ENCODE measurements at places on chromosomes 5 and 9.

DNA sequence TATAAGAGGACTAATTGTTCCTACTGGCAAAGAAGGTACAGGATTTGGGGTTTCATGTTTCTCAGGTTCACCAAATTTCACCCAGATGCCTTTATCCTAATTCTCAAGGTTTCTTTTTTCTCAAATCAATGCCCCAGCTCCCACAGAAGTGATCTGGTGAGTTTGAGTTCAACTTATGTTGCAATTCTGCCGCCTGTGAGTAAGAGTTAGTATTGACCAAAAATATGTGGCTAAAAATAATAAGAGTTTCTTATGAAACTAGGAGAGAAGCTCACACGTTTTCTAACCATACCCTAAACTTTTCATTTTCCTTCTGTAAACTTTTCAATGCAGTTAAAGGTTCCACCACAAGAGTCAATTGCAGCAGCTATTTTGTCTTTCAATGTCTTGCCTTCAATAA is 15.1 kb downstream of the SLCO6A1 start:
- DNase-seq, result peak; percentile 27

DNA sequence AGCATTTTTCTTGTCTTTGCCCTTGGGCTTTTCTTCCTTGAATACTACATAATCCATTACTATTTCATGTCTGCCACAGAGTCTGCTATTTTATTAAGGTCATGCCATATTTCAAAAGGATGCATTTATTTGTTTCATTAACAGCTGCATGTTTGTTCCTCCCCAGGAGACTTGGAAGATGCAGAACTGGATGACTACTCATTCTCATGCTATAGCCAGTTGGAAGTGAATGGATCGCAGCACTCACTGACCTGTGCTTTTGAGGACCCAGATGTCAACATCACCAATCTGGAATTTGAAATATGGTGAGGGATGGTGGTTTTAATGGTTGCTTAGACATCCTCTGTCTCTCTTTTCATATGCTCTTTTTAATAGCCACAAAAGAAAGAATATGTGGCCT is 4.0 kb downstream of the IL7R start:
- no peak for DNase-seq

DNA sequence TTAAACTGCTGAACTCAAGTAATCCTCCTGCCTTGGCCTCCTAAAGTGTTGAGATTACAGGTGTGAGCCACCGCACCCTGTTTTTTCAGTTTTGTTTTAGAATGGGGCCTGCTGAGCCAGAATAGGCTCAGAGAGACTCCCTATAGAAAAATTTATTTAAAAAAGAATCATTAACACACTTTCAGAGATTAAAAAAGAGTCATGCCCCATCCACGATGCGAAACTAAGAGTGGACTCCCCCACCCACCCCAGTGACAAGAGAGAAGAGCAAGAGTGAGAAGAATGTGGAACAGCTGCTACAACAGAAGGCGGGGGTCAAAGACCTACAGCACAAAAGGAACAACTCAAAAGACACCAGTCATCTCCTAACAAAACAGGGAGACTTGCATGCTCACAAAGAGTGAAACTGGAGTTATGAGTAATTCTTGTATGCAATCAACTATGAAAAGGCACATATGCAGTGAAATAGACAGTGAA is 47.2 kb downstream of the GLDC start:
- peak; percentile 10 for DNase-seq

DNA sequence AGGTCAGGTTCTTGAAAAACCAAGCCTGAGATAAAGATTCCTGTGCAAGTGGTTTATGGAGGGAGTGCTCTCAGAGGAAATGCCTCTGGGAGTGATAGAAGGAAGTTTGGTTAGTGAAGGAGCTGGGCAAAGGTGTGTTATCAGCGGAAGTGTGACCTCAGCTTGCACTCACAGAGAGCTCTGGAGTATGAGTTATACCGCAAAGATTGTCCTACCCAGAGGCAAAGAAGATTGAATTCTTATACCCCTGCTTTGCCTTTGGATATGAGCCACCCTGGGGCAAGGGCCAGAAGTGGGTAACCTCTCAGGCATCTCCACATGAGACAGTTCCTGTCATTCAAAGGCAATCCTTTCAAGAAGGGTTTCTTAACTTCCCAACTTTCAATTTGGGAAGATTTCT is 145.6 kb downstream of the MUSK start:
- DNase-seq, result peak; percentile 78

- peak; percentile 89 for DNase-seq
Observed at GRCh38 chr5:43432486-43433375, 20.5 kb upstream of the CCL28 start.

- DNase-seq, result no peak
Observed at GRCh38 chr5:14753292-14753691, 88.8 kb downstream of the OTULIN start.

DNA sequence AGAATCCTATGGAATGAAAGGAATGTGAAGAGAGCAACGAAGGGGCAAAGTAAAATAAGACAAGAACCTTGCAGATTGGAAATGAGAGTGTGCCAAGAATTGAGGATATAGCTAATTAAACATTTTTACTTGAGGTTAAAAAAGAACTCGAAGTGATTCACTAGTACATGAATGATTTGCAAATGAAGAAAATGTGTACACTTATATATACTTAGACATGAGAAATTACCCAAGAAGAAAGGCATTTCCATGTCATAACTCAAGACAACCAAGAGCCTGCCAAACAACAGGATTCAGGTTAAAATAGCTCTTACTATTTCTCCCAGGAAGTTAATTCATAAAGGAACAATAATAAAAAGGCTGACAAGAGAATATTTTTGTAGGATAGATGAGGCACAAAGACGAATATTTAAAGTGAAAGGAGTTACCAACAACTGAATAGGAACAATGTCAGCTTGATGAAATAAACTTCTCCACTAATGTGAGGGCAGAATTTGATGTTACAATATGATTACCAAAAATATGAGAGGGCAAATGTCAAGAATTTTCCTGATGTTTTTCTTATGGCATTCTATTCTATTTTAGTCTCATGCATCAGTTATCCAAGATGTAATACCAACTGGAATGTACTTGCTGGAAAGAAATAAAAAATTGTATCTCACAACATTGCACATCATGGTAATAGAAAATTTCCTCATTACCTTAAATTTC is 18.9 kb upstream of the NPR3 start:
- no peak for DNase-seq

DNA sequence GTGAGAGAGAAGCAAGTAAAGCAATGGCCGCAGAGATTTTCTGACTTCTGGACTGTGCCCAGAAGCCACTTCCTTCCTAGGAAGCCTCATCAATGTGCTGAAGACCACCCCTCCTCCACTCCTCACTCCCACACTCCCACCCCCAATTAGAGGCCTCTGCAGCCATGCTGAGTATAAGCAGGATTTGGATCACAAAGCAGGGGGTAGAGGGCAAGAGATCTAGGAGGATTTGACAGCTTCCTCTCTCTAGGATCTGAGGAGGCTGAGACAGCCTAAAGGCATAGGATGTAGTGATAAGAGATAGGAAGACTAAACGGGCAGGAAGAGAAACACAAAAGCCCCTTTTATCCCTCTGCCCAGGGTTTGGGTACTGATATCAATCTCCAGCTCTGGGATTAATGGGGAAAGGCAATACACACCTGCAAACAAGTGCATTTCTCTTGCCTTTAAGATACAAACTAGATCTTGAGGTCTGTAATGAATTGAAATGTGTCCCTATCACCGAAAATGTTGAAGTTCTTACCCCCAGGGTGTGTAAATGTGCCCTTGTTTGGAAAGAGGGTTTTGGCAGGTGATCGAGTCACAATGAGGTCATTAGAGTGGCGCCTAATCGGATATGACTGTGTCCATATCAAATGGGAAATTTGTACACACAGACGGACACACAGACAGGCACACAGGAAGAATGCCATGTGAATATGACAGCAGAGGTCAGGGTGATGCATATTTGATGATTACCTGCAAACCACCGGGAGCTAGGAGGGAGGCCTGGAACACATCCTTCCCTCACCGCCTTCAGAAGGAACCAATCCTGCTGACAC is 28.5 kb downstream of the KCNV2 start:
- DNase-seq, result peak; percentile 32

DNA sequence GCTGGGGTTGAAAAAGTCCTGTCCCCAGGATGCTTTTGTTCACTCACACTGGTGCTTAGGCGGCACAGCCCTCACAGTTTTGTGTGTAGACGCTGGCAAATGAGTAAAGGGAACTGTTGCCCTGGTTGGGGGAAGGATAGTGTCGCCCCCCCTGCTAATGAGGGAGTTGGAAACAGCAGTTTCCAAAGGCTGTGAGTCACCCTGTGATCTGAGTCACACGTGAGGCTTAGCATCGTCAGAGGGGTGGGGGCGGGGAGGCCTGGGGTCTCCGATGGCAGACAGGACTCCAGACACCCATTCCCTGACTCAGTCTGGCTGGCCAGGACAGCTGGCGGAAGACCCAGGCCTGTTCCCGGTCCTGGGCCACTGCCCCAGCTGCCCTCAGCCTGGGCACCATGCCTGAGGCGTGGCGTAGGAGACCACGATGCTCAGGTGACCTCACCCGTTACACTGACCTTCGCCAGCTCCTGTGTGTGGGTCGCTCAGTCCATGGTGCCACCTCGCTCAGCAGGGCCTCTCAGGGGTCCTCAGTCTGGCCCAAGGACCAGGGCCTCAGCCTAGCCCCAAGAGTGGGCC is 2.9 kb downstream of the DNAJB5 start:
- peak; percentile 88 for DNase-seq

DNA sequence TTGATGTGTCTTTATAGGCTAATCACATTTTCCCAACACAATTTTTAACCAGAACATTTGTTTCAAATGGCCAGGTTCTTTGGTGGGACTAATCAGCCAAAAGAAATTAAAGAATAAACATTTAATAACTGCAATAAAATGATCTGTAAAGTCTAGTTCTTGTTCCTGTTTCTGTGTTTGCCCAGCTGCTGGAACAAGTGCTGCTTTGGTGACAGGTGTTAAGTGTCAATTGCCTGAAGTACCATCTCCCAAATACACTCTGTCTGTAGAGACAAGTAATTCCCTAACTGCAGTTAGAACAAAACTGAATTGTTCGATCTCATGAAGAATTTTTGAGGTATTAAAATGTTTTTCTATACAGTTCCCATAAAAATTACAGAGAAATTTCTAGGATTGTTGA is 402.3 kb upstream of the CHD1 start:
- DNase-seq, result no peak

DNA sequence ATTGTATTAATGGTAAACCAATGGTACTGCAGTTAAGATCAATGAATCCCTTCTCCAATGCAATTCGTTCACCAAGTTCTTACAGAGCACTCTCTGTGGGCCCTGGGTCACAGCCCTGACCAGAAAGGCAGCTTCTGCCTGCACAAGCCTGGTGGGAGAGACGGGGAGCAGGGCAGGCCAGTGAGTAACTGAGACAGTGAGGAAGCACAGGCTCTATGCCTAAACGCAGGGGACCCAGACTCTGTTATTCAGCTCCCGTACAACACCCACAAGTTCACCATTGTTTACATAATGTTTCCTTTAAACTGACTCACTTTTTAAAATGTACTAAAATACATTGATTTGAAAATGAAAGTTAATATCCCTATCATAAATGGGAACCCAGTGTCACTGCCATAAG is 40.5 kb upstream of the CTSL start:
- DNase-seq, result peak; percentile 7

GRCh38 chr5:2989517-2989916 is 238.0 kb upstream of the IRX2 start:
- no peak for DNase-seq
